NCI-H774 (cell line): ENCODE measurements at places on chromosomes 16 and 17.

DNA sequence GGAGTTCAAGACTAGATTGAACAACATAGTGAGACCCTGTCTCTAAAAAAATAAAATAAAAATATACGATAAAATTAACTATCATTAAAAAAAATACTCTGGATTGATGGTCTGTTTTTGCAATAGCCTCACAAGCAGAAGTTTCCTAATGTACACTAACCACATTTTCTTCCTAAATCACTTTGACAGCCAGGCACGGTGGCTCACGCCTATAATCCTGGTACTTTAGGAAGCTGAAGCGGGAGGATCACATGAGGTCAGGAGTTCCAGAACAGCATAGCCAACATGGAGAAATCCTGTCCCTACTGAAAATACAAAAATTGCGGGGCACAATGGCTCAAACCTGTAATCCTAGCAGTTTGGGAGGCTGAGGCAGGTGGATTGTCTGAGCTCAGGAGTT lies 64.7 kb downstream of the HELZ start:
- no peak for DNase-seq

DNA sequence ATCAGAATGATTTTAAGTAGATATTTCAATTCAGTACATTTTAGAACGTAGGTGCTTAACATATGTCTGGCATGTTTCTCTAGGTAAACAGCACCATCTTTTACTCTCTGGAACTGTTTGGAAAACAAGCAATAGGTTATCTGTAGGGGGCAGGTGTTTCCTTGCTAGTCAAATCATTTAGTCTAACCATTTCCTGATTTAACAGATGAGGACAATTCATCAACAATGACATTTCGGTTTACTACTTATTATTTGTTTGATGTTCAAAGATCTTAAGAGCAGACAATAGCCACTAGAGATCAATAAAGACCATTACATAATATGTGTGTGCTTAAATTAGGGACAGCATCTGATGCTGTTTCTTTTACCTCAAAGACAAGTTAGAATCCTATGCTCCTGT lies 173.1 kb downstream of the CEP112 start:
- peak; percentile 38 for DNase-seq

GRCh38 chr16:57629516-57630406 lies 1.3 kb downstream of the ADGRG1 start:
- no peak for DNase-seq

GRCh38 chr17:77735566-77736198 lies 222.8 kb upstream of the TNRC6C start:
- peak; percentile 96 for DNase-seq
